ENCODE measurements at places on chromosomes 2 and 18. TPM values are rescaled to one million over a fixed set of nuclear protein-coding genes. Genes with fewer than 3 reads are reported as not detected.
A peak's percentile ranks its signal among the peaks of the same experiment; 100 is the strongest.

Gene TLK1
- 62.4 TPM for total RNA-seq

Gene COL3A1
- 734 TPM for total RNA-seq

GRCh38 chr2:186841940-186842339, 7.0 kb downstream of the ZSWIM2 start:
- no peak overlapping the region for H3K4me3 ChIP-seq
- no peak overlapping the region for H3K27ac ChIP-seq
- H3K27me3 ChIP-seq: no peaks in the 10 kb centered on the region
- H3K4me1 ChIP-seq: no peaks in the 10 kb centered on the region

DNA sequence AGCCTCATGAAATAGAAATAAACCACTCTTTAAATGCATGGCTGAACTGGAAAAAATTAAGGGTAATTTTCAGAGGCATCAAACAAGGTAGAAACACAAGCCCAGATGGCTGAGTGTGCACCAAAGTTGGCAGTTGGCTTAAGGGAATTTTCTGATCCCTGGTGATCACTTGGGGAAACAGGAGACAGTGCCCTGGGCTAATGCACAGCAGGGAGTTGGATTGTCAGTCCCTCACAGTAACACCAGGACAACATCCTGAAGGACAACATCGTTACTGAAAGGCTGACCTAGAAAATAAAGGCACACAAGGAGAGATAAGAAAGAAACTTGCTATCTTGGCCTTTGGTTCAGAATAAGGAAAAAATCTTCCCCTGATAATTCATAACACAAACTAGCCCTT, 417.0 kb downstream of the SLC4A3 start:
- no peak overlapping the region for H3K4me3 ChIP-seq
- no peaks in the 10 kb centered on the region for H3K27me3 ChIP-seq
- no peak for DNase-seq
- H3K4me1 ChIP-seq: no peaks in the 10 kb centered on the region
- H3K27ac ChIP-seq: no peak overlapping the region

DNA sequence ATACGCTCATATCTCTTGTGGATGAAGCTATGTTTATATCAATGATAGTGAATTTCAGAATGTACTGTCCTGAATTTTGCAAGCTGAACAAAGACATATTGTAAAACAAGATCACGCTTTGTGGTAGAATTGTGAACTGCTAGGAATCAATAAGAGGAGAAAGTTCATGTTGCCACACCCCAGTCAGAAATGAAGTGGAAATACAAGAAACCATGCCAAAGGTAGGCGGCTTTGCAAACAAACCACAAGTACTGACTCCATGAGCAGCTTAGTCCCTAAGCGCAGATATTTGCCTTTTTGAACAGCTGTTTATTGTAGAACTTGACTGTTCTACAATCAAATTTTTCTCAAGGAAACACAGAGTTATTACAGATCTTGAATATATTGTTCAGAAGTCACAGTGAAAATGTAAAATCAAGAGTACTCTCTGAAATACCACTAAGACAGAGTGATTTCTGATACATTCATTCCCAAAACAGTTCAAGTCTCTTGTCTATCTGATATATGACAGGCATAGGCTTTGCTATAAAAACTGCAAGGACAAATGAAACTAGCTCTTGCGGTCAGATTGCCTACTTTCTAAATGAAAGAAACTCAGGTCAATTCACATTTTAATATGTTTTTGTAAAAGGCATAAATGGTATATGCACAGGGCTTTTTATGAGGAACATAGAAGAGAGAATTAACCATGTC, 120.9 kb upstream of the CDH19 start:
- no peak for DNase-seq
- no peak overlapping the region for H3K4me3 ChIP-seq
- H3K27me3 ChIP-seq: no peaks in the 10 kb centered on the region

DNA sequence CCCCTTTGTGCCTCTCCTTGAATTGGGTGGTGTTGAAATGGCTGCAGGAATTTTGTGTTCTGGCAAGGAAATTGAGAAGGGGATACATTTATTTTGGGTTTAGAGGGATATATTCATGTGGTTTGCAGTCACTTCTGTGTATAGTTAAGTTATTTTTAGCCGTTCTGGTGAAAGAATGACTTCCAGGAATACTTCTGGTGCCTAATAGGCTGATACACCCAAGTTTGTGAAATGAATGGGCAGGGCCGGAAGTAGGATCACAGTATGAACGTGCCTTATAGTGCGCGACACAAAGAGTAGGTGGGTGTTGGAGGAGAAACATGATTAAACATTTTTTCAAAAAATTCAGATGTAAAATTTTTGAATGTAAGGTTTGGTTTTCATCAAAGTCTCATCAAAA, 168.6 kb upstream of the ATP5MC3 start:
- no peak overlapping the region for H3K4me3 ChIP-seq
- H3K27me3 ChIP-seq: no peaks in the 10 kb centered on the region
- no peaks in the 10 kb centered on the region for H3K4me1 ChIP-seq

GRCh38 chr2:70522627-70523026, 31.0 kb downstream of the TGFA start:
- no peaks in the 10 kb centered on the region for H3K27me3 ChIP-seq
- H3K27ac ChIP-seq: no peak overlapping the region
- no peak overlapping the region for H3K4me3 ChIP-seq
- no peak for DNase-seq
- no peaks in the 10 kb centered on the region for H3K36me3 ChIP-seq

DNA sequence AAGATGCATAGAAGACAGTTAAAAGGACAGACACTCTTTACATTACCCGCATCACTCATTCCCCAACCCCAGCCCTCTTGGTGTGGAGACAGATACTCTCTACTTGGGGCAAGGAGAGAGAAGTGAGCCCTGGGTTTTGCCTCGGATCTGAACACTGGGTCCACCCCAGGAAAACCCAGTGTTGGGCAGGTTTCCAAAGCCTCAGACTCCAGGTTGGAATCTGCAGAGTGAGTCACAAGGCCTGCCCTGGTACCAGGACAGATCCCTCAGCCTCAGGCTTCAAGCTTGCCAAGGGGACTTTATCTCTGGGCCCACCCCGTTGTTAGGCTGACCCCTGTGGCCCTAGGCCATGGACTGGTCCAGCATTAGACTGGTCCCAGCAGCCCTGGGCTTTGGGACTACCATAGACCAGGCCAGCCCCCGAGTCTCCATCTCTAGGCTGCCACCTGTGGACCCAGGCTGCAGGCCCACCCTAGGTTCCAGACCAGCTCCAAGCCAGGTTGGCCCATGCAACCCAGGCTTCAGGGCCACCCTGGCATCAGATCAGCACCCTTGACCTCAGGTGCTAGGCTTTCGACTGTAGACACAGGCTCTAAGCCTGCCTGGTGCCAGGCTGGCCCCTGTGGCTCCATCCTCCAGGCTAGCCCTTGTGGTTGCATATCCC, 112.8 kb downstream of the GULP1 start:
- H3K27ac ChIP-seq: no peak overlapping the region
- no peaks in the 10 kb centered on the region for H3K36me3 ChIP-seq
- H3K4me1 ChIP-seq: no peaks in the 10 kb centered on the region
- H3K27me3 ChIP-seq: no peaks in the 10 kb centered on the region
- DNase-seq: no peak

DNA sequence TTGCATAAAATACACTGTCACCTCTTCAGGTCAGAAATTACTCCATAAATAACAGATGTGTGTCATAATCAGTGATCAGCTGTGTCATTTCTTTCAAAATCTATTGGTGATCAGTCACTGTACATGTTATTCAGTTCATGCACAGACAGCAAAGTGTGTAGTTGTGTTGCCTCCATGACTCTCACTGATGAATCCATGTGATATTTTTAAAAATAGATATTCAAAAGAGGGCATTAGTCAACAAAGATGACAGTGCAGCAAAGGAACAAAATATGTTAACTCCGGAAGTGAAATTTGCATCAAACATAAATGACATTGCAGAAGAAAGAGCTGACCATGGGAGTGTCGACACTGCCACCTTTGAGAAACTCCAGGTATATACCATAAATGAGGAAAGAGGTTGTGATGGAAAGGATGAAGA, 17.1 kb upstream of the MCM6 start:
- no peaks in the 10 kb centered on the region for H3K4me1 ChIP-seq
- no peak overlapping the region for H3K27ac ChIP-seq
- no peaks in the 10 kb centered on the region for H3K36me3 ChIP-seq
- H3K4me3 ChIP-seq: no peak overlapping the region
- DNase-seq: no peak

- no peaks in the 10 kb centered on the region for H3K36me3 ChIP-seq
- H3K4me1 ChIP-seq: no peaks in the 10 kb centered on the region
- H3K27me3 ChIP-seq: no peaks in the 10 kb centered on the region
- no peak overlapping the region for H3K27ac ChIP-seq
- no peak for DNase-seq
Observed at GRCh38 chr2:124347209-124347608, 322.1 kb downstream of the CNTNAP5 start.

DNA sequence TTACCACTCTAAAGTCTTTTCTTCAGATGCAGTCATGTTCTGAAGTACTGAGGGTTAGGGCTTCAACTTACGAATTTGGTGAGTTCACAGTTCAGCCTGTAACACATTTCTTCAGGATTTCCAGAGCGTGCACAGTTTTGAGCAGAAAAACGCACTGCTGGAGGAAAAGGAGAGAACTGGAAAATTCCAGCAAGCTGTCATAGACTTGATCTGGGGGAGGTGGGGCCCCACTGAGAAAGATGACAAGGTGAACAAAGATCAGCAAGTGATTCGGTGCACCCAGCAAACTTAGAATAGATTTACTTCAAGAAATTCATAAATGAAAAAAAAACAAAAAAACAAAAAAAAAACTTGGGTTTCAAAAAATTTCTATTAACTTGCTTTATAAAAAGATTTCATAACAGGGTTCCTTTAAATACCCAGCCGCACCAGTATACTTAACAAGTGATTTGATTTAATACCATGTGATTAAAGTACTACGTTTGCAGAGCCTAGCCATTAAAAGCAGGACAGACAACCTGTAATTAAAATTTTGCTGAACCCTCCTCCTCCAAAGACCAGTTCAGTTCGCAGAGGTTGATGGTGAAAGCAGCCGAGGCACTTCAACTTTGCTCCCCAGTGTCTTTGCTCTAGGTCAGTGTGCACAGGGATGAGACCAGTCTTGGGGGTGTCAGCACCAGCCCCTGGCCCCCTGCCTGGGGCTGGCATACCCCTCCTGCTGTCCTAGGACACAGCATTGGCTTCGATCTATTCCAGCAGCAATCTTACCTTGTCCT, 30.5 kb downstream of the CTIF start:
- peaks cover 17% of the 10 kb centered on the region for H3K4me1 ChIP-seq
- no peaks in the 10 kb centered on the region for H3K36me3 ChIP-seq
- no peak overlapping the region for H3K27ac ChIP-seq
- H3K27me3 ChIP-seq: no peaks in the 10 kb centered on the region
- no peak for DNase-seq

DNA sequence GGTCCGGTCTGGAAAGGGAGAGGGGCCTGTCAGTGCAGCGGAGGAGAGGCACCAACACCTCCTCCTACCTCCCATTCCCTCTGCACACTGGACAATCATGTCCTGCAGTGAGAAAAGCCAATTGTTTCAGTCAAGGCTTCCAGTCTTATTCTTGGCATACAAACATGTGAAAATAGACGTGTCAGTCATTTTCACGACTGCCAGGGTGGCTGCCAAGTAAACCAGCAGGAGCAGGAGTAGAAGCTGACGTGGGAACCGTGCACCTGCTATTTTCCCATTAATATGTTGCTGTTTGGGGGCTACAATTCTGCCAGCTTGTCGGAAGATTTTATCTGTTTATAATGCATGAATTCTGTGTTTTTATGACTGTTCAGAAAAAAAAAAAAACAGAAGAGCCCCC, 202.3 kb downstream of the SPP2 start:
- H3K4me1 ChIP-seq: no peaks in the 10 kb centered on the region
- H3K27me3 ChIP-seq: no peaks in the 10 kb centered on the region
- no peaks in the 10 kb centered on the region for H3K36me3 ChIP-seq
- no peak for DNase-seq

DNA sequence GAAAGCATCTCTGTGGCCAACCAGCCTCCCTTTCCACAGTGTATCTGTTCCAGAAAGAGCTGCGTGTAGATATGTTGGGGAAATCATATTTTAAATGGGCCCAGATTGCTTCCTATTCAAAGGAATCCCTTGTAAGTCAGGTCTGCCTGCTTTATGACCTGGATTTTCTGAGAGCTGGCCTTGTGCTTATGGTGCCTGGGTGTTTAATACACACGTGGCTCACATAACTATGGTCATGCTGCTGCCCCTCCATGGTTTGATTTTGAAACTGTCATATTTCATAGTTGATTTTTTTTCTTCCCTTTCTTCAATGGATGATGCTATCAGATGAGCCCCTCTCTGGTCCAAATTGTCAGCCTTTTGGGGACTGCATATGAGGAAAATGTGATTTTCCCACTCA, 111.5 kb upstream of the CNGA3 start:
- DNase-seq: no peak
- no peaks in the 10 kb centered on the region for H3K4me1 ChIP-seq
- H3K27ac ChIP-seq: no peak overlapping the region
- no peaks in the 10 kb centered on the region for H3K27me3 ChIP-seq
- H3K36me3 ChIP-seq: no peaks in the 10 kb centered on the region

DNA sequence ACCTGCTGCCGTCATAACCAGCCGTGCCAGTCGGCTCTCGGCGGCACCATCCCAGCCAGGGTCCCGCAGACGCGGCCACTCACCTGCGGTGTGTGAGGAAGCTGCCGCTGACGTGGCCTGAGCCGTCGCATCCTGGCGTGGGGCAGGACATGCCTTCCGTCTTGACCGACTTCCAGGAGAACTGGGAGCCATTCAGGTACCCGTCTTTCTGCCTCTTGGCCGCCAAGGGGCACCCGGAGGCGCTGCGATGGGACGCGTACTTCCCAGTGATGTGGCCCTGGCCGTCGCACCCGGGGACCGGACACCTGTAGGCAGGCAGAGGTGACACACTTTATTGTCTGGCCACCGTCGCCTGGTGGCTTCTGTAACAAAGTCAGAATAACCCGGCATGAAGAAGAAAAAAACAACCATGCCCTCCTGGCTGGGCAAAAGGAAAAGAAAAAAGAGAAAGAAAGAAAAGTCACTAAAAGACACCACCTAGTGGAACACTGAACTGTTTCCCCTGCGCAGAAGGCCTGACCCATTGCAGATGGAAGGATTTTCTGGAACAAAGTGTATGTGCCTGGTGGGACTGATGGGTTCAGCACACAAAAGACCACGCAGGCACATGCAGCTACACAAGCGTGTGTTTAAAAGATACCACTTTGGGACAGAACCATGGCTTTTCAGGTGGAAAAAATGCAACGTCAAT, 94.9 kb upstream of the PXDN start:
- no peaks in the 10 kb centered on the region for H3K36me3 ChIP-seq
- no peak for DNase-seq
- no peak overlapping the region for H3K4me3 ChIP-seq
- H3K27ac ChIP-seq: no peak overlapping the region
- H3K4me1 ChIP-seq: peaks cover 20% of the 10 kb centered on the region

GRCh38 chr2:202870431-202871299, 901 bp downstream of the ICA1L start:
- H3K36me3 ChIP-seq: no peaks in the 10 kb centered on the region
- peaks cover 14% of the 10 kb centered on the region for H3K4me1 ChIP-seq
- DNase-seq: no peak
- peak overlapping the region; percentile 69 for H3K27ac ChIP-seq
- H3K27me3 ChIP-seq: no peaks in the 10 kb centered on the region

DNA sequence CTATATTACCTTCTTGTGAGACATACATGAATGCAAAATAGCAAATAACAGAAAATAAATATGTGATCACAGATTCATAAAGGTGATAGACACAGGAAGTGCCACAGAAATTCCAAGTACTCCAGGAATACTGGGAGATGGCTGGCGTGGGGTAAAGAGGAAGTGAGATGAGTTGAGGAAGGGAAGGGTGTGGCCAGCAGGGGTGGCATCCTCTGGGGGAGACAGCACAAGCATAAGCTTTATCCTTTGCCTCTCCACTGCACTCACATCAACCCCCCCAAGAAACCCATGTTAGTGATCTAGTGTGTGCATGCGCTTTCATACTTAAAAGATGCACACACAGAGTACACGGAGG, 94.8 kb upstream of the B3GNT7 start:
- H3K4me1 ChIP-seq: no peaks in the 10 kb centered on the region
- H3K4me3 ChIP-seq: no peak overlapping the region
- no peak for DNase-seq
- H3K27me3 ChIP-seq: no peaks in the 10 kb centered on the region
- H3K36me3 ChIP-seq: peaks cover 3% of the 10 kb centered on the region
